ENCODE measurements at places on chromosomes 2 and 18. TPM values are rescaled to one million over a fixed set of nuclear protein-coding genes. Genes with fewer than 3 reads are reported as not detected.

Gene CACNB4
- polyA plus RNA-seq: not detected

Gene AMER3
- not detected for polyA plus RNA-seq

Gene ZSWIM2
- not detected for polyA plus RNA-seq

DNA sequence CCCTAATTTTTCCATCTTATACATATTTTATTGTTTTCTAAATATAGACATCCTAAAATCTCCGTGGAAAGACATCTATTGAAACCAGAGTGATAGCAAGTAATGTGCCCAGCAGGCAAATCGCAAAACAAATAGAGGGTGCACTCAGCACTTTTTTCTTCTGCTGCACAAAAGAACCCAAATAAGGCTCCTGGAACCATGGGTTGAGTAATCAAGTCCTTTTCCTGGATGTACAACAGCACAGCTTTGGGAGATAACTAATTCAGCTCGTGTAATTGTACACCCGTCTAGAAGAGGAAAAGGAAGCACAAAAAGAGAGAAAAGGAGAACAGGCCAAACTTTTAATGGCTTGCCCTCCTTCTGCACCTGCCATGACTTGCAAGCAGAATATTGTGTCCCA lies 126.9 kb upstream of the TLK1 start:
- DNase-seq: no peak
- H3K36me3 ChIP-seq: no peaks in the 10 kb centered on the region
- no peak overlapping the region for H3K4me3 ChIP-seq

DNA sequence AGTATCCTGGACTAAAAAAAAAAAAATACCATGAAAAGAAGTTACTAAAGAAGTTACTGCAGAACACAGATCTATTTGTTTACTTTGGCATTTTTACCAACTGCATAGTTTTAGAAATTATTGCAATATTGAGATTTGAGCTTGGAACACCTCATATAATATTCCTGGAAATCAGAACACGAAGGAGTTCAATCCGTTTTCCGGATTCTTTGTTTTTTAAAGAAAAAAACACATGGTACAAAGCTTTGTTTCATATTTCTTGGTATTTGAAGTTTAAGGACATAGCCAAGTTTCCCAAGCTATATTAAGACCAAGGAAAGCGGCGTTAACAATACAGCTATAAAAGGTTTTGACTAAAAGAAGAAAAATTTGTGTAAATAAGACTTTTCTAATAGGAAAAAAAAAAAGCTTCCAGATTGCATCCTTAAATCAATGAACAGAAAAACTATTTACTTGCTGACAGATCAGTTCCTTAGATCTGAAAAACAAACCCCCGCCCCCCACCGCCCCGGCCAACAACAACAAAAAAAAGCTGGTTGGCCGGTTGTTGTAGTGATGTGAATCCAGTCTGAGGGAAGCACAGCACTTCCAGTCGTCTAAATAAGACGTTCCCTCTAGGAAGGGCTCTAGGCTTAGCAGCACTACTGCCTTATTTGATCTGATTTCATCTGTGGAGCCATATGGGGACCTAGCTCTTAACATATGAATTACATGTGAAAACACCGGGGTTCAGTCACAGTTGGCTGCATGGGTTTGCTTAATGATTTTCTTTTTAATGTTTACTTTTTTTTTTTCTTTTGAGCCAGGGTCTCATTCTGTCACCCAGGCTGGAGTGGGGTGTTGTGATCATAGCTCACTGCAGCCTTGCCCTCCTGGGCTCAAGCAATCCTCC lies 2.5 kb upstream of the RHOB start:
- H3K4me3 ChIP-seq: no peak overlapping the region
- peaks cover 23% of the 10 kb centered on the region for H3K27me3 ChIP-seq
- DNase-seq: no peak
- peaks cover 16% of the 10 kb centered on the region for H3K4me1 ChIP-seq

- no peaks in the 10 kb centered on the region for H3K36me3 ChIP-seq
- DNase-seq: no peak
- peaks cover 7% of the 10 kb centered on the region for H3K27me3 ChIP-seq
- no peaks in the 10 kb centered on the region for H3K4me1 ChIP-seq
Measured at GRCh38 chr18:37521510-37522465, 43.8 kb downstream of the CELF4 start.

Measured in CD4-positive, CD25-positive, alpha-beta regulatory T cell (primary cell).